ENCODE measurements at places on chromosomes 7 and 10. TPM values are rescaled to one million over a fixed set of nuclear protein-coding genes. Genes with fewer than 3 reads are reported as not detected.

Gene LARP4B
- 61.0 TPM for total RNA-seq

Gene ZPBP
- not detected for total RNA-seq

Gene SSC4D
- total RNA-seq: 0.97 TPM

GRCh38 chr10:132341017-132341416 lies 9.0 kb downstream of the LRRC27 start:
- H3K36me3 ChIP-seq: peaks cover 26% of the 10 kb centered on the region
- no peaks in the 10 kb centered on the region for H3K27me3 ChIP-seq
- DNase-seq: no peak
- H3K4me1 ChIP-seq: peaks cover 6% of the 10 kb centered on the region
- H3K27ac ChIP-seq: no peak overlapping the region

GRCh38 chr7:73312831-73313520 lies 4.3 kb upstream of the NSUN5 start:
- H3K27ac ChIP-seq: no peak overlapping the region
- H3K36me3 ChIP-seq: no peaks in the 10 kb centered on the region
- no peak overlapping the region for H3K4me3 ChIP-seq
- no peaks in the 10 kb centered on the region for H3K27me3 ChIP-seq
- peaks cover 8% of the 10 kb centered on the region for H3K4me1 ChIP-seq
